T follicular helper cell (primary cell): ENCODE measurements at places on chromosomes 12 and 14.

GRCh38 chr12:66060163-66060907 is 70.2 kb downstream of the LLPH start:
- no peak for DNase-seq

- DNase-seq: no peak
These were observed 152.8 kb downstream of the LRIG3 start for GRCh38 chr12:58767496-58767895.

DNA sequence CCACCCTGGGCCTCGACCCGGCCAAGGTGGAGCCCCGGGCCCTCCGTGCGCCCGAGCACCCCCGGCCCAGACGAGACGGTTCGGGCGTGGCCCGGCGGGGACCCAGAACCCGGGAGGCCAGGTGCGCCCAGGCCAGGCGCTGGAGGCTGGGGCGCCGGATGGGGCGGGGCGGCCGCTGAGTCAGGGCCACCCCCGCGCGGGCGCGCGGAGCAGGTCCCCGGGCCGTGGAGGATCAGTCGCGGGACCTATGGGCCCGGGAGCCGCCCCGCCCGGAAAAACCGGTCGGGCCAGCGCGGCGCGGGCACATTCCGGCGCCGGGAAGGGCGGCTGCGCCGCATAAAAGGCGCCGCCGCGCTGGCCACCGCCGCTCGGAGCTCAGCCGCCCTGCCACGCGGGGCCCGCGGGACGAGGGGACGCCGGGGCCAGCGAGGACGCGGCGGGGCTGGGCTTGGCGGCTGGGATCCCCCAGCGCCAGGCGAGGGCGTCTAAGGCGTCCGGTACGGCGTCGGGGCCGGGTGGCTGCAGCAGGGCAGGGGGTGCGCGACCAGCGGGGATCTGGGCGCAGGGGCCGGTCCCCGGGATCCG is 21.5 kb upstream of the KIF26A start:
- DNase-seq: no peak

DNA sequence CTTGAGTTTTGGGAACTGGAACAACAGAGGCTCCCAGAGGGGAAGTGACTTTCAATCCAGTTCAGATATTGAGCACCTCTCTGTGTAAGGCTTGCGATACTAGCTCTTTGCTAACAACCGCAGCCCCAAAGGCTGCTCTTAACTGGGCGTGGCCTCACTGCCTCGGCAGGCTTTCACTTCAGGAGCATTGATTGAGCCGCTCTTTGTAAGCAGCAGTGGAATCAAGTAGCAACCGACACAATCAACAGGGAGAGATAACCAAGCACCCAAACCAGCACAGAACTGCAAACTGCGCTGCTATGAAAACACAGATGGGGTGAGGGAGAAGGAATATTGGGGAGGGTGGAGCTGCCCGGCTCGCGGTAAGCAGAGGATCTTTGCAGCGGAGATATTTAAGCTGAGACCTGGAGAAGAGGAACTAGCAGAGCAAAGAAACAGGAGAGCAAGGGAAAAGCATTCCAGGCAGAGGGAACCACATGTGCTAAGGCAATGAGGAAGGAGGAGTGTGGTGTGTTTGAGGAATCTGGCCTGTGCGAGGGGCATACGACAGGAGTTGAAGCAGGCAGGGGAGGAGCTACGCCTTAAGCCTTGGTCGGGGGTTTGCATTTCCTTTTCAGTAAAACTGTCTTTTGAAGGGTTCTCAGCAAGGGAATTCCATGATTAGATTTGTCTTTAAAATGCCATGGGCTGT is 17.3 kb upstream of the YY1 start:
- DNase-seq: peak; percentile 57

DNA sequence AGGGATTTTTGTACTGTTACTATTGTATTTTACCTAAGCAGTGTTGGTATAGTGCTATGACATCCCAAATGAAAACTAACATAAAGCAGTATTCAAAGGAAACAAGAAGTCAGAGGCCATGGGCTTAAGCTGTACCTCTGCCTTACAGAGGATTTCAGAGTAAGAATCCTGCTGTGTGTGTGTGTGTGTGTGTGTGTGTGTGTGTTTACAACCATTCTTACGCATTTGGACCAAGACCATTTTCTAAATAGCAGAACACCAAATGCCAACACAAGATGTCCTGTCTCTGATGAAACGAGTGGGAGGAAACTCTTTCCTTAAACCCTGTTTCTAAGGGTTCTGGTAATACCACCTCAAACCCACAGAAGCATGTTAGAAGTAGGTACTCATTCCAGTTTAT is 64.4 kb downstream of the PPP1R36 start:
- no peak for DNase-seq

GRCh38 chr12:123071099-123071800 is 79.6 kb downstream of the PITPNM2 start:
- DNase-seq: no peak

DNA sequence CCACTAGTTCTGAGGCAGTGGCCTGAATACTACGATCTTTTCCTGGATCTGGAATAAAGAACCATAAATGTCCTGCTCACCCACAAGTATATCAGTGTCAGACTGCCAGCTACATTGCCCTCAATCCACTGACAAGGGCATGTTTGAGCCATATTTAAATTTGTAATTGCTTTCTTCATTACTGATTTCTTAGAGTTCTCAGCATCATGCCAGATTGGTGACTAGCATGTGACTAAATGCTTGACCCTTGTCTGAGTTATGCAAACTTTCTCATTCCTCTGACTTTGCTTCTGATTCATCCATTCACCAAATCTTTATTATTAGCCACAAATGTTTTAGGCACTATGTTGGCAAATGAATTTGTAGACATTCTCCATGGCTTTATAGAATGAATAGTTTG is 143.6 kb upstream of the SLC16A7 start:
- DNase-seq: no peak

- DNase-seq: no peak
These were observed 13.2 kb upstream of the COCH start for GRCh38 chr14:30861200-30861599.

GRCh38 chr12:50120953-50121352 is 8.9 kb downstream of the COX14 start:
- no peak for DNase-seq

DNA sequence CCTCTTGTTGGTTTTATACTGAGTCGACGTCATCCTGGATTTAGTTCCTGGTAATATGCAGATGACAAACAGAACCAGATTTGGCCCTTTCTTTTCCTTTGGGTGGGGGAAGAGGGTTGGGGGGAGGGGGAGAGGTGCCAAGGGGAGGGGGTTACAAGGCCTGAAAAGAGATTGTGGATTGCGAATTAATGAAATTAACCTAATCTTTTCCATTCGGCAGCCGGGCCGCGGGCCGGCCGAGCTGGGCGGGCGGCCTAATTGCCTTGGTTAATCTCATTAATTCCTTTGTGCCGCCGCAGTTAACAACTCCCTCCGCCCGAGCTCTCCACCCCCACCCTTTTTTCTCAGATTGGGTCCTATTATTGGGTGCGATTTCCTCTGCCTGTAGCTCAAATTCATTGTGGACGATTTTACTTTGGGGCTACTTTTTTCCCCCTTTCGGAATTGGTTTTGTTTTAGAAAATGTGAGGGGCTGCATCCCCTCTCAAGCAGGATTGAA is 387 bp upstream of the GSC start:
- DNase-seq: no peak

DNA sequence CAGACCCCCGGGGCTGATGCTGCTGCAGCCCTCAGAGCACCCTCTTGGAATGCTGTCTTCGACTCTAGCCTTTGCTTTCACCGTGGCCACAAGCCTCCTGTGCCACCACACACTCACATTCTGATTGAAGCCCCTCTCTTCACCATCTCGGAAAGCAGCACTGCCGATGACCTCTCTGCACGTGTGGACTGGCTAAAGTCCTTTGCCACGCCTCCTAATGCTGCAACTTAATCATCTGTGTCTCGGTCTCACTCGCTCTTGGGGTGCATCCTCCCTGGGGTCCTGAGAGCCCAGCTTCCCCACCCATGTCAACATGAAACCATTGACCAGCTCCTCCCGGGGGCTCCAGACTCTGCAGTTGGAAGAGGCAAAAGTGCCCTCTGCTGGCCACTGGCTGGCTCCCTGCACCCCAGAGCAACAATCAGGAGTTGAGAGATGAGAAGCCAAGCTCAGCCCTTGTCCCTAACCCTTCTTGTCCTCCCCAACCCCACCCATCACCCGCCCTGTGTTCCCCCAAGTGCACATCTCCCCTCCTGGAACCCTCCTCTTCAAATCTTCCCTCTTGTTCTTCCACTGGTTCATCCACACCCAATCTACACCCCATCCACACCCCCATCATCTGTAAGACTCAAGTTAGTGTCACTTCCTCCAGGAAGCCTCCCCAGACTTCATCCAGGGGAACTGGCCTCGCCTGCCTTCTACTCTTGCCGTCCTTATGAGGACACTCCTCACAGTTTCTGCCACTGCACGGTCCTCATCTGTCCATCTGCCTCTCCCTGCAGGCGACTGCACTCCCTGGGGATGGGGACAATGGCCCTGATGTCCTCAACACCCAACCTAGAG is 23.6 kb upstream of the FAM181A start:
- no peak for DNase-seq

GRCh38 chr12:26798023-26798422 is 35.0 kb downstream of the ITPR2 start:
- no peak for DNase-seq

DNA sequence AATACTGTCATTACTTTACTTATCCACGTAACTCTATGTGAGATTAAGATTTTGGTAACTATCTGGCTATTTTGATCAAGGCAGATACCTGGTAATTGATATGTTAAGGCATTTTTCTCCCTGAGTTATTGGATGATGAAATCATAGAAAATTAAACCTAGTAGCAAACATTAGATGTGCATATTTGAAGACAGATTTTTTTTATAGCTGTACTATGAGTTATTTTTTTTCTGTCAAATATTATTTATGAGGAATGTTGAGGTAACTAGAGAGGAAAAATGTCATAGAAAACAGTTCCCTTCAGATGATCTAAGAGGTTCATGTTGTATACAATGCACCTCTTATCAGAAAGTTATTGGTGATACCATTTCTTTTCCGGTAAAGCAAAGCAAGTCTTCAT is 64.9 kb upstream of the SLC38A2 start:
- no peak for DNase-seq

DNA sequence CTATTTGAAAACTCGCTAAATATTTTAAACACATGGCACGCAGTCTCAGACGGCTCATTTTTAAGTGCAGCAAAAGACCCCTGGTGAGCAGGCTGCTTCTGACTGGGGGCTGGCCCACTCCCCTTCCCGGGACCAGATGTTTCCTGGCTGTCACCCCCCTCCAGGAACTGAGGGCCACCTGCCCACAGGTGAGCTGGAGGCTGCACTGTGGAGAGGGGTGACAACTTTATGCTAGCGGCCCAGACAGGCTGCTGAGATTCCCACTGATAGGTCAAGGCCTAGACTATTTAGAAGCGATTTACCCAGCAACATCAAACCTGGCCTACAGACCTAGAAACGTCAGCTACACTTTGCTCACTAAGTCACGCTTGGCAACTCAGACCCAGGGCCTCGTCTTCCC is 92.1 kb downstream of the BCL11B start:
- no peak for DNase-seq

GRCh38 chr14:83559721-83560120 is 1970.2 kb upstream of the FLRT2 start:
- DNase-seq: no peak

GRCh38 chr14:99260587-99261551 is 11.1 kb downstream of the BCL11B start:
- DNase-seq: peak; percentile 52

- DNase-seq: no peak
These were observed 21.1 kb downstream of the CHGA start for GRCh38 chr14:92943855-92944570.

DNA sequence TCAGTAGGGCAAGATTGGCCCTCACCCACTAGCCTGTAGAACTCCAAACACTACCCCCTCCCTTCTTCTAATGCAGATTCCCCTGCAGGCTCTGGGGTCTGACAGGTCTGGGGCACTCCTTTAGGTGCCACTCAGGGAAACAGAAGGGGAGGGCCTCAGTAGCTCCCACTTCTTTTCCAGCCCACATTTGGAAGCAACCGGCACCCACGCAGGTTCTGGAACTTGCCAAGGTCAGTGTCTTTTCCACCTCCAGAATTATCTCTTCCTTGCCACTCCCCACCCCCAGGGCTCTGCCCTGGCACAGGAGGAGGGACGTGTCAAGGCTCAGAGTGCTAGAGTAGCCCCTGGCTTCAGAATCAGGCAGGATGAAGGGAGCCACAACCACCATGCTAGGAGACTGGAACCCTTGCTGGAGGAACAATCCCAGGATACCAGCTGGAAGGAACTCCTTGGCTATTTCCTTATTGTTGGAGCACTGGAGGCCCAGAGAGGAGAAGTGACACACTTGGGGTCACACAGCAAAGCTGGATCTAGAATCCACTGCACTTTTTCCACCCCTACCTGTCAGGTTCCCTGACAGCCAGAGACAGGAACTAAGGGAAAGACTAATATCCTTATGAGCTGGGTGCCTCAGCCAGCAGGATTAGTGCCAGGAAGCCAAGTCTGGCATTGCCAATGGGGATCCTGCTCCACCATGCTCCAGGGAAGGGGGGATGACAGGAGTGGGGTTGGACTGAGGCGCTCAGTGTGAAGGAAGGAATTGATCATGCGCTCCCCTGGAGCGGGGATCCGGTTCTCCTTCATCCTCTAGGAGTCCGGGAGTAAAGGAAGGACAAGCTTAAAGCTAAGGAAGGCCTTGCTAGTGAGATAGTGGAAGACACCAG is 1.8 kb upstream of the FIGNL2 start:
- DNase-seq: no peak

- no peak for DNase-seq
These were observed 100.5 kb downstream of the TSPAN8 start for GRCh38 chr12:71057330-71057729.

DNA sequence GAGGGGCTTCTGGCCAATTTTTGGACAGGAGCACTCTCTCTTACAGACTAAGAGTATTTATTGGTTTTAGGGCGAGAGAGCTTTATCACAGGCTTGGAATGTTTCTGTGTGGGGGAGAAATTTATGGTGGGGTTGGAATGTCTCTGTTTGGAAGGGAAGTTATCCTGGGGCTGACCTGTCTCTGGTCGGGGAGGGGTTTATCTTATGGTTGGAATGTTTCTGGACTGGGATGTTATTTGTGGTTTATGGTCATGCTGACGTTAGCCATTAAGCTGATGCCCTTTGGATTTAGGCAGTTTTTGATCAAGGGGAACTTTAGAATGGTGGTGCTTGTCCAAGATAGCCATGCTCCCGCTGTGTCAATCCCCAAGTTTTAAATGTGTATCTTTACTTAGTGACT is 614.8 kb downstream of the DIO2 start:
- DNase-seq: no peak

- peak; percentile 75 for DNase-seq
These were observed 20.1 kb upstream of the CCDC63 start for GRCh38 chr12:110826592-110827200.

- DNase-seq: no peak
These were observed 760.4 kb downstream of the TMEM121 start for GRCh38 chr14:106286697-106287290.
